ENCODE measurements at places on chromosomes 6 and 20.

DNA sequence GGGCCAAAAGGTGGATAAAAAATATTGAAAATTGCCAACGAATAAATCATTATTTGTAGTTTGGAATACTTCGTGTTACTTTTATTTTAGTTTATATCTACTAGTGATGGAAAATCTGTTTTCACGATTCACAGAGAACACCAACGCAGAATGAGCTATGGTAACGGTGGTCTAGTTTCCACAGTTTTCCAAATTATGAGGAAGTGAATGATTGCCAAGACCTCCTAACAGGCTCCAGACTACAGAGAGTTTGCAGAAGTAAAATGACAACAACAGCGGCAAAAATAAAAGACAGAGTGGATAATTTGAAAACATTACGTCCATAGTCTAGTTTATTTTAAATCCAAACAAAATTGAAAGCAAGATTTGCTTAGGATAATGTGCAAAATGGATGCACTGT is 57.0 kb upstream of the AIG1 start:
- no peak for DNase-seq

- DNase-seq, result no peak
Measured at GRCh38 chr6:127813699-127814027, 87.2 kb downstream of the THEMIS start.

DNA sequence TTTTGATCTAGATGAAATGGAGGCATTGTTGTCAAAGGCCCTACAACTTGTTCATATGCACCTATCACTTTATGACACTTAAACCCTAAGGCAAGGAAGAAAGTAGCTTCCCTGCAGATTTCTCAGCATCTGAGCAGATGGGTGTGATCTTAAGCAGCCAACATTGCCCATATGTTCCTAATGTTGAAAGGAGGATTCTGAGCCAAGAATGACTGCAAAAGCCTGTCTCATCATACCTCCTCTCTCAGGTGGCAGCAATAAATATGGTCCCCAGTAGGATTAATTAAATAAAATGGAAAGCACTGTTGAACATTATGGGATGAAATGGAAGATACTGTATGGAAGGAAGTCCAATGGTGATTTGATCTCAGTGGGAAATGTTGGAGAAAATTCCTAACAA is 538.1 kb upstream of the MAN1A1 start:
- DNase-seq, result no peak

DNA sequence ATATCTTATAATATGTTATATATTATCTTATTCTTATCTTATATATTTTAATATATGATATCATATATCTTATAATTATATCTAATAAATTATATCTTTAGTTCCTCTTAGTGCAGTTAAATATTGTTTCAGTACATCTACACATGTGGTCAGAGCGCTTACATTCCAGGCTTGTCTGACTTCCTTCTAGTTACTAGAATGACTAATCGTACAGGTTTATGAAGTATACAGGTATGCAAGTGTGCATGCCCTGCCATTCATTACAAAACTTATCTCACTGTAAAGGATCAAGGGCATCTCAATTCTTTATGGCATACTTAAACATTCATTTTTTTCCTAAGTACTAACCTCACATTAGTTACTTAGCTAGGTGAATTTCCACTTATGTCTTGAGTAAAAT is 1278.0 kb upstream of the MAP3K7 start:
- no peak for DNase-seq

- DNase-seq, result no peak
Measured at GRCh38 chr6:112024464-112024863, 29.4 kb upstream of the CCN6 start.

- DNase-seq, result no peak
Measured at GRCh38 chr6:154479771-154480639, 30.5 kb downstream of the CNKSR3 start.

GRCh38 chr20:41142919-41143318 is 5.6 kb downstream of the PLCG1 start:
- no peak for DNase-seq

- peak; percentile 17 for DNase-seq
Measured at GRCh38 chr6:22442826-22443225, 126.5 kb upstream of the HDGFL1 start.

GRCh38 chr20:51059862-51060261 is 37.0 kb upstream of the KCNG1 start:
- DNase-seq, result no peak

DNA sequence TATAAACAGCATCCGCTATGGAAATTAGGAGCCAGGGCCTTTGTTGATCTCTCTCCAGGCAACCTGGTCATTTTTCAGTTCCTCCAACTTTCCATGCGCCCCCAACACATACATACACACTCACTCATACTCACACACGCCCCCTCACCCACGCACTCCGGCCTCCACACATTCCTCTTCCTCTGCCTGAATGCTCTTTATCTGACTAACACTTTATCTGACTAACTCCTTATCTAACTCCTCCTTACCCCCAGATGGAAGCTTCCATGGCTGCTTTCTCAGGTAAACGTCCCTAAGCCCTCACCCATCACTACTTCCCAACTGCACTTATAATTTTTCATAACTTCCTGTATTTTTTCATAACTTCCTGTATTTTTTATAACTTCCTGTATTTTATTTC is 17.4 kb downstream of the CASS4 start:
- DNase-seq, result no peak

DNA sequence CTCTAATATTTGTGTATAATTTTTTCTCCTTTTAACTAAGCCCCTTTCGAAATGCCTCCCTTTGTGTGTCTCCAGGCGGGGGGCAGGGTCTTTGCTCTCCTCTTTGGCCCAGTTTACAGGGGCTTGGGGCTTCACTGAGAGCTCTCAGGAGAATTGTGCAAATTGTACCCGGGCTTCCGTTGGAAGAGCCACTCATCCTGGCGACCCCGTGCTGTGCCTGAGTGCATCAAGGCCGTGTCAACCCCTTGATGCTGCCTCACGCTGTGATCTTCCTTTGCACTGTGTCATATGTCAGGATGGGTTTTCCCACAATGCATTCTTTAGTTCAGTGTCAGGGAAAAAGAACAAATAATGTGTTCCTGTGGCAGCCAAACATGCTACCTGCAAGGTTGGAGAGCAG is 118.0 kb upstream of the POU3F2 start:
- no peak for DNase-seq

DNA sequence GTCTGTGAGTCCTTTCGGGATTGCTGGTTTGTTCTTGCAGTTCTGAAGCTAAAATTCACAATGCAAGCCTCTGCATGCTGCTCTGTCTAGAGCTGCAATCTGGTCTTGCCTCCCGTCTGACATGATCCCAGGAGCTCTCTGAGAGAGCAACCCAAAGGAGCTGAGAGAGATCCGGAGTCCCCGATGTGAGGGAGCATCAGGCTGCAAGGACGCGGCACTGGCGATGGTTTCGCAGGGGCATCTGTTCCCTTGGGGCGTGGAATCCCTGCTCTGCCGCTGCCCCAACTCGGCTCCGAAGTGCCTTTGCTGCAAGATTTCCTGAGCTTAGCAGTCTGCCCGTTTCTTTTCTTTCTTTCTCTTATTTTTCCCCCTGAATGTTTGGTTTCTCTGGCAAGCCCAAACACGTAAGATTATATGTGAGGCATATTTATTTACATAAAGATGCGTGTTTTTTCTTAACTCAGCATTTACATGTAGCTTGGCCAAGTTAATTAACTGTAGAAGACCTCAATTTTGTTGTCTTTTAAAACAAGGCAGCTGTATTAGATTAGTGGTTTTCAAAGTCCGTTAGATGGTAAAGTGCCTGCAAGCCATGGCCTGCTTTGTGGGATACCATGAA is 873.0 kb downstream of the KIF16B start:
- no peak for DNase-seq
